Myocyte (in vitro differentiated cells): ENCODE measurements at places on chromosomes 16 and 17. TPM values are rescaled to one million over a fixed set of nuclear protein-coding genes. Genes with fewer than 3 reads are reported as not detected.
A peak's percentile ranks its signal among the peaks of the same experiment; 100 is the strongest.

CSH1 gene
- total RNA-seq, result not detected in 2 replicates

TTYH2 gene
- total RNA-seq, result 1.4 and 8.8 TPM in 2 replicates

DNA sequence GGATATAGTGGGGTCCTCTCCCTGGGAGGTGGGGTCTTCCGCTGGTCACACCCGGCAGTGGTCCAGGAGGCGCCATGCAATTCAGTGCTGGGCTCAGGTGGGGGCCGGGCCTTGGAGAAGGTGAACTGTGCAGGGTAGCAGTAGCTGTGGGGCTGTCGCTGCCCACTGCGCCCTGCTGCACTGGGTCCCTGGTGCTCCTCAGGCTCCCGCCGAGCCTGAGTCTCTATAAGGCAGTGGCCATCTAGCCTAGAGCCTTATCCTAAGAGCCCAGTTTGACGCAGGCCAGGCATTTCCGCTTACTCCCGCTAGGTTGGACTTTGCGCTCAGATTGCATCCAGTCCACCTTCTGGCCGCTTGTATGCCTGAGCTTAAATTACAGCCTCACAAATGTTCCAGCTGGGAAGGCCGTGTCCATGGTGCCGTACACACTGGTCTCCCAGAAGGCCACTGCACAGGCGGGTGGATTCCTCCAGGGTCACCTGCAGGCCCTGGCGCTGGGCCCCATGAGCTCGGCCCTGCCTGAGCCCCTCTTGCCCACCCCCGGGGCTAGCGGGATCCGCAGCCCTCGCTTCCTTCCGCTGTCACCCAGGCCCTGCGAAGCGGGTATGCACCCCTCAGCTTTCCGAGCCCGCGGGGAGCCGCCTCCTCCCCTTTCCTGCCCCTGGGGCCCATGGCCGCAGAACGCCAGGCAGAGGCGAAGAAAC lies 1762.2 kb downstream of the TP53TG3F start:
- no peak for DNase-seq

DNA sequence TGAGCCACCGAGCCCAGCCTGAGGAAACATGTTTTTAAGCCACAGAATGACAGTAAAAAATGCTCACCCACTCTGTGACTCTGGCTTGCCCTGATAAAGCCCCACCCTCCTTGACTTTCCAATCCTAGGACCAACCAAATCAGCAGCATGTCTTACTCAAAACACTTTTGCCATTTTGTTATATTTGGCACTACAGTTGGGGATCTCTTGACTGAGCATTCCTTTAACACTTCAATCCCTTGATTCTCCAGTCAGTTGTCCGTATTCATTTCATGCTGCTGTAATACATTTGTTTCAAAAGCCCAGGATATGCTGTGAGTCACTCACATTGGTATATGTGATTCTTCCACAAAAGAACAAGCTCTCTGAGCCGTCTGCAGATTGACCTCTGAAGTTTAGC lies 8.2 kb downstream of the MYH3 start:
- peak; percentile 74 for DNase-seq

- DNase-seq, result peak; percentile 78
Measured at GRCh38 chr17:17305281-17305801, 2.2 kb downstream of the NT5M start.

TSR1 gene
- 56.9 and 60.3 TPM in 2 replicates for total RNA-seq

CSHL1 gene
- total RNA-seq, result not detected in 2 replicates

MAP2K6 gene
- 0.16 and 0.26 TPM in 2 replicates for total RNA-seq

DNA sequence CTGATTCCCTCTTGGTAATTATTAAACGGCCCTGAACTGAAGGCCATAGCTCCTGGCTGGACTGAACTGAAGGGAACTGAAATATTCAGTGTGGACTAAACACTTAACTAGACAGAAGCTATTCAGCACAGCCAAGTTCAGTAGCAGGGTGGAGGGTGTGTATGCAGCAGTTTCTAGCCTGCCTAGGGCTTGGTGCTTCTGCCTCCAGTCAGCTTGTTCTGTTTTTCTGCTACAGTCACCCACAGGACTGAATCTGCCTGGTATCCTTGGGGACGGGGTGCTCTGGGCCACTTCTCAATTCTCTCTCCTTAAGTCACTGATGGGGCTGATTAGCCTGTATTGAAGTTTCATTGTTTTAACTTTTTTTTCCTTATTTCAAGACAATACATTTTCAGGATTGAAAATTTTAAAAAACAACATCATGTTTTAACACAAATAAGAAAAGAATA lies 77.1 kb downstream of the WWP2 start:
- peak; percentile 51 for DNase-seq

GRCh38 chr16:951660-952301 lies 19.0 kb downstream of the LMF1 start:
- no peak for DNase-seq

HS3ST6 gene
- total RNA-seq, result not detected in 2 replicates

- DNase-seq, result no peak
Measured at GRCh38 chr17:29682054-29682453, 59.3 kb upstream of the CORO6 start.

DNA sequence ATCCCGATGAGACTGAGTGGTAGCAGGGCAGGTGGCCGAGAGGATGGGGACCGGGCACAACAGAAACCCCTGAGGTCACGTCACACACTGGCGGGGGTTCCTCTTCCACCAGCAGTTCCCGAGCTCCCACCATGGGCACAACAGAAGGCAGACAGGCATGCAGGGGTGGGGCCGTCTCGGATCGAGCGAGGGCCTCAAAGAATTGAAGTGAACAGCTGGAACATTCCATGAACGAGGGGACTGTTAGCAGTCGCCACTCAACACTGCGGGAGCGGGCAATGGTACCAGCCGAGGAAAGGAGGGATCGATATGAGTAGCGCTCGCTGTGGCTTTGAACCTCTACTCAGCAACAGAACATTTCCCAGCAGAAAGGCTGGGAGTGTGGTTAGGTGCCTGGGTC lies 5.3 kb downstream of the CEP131 start:
- peak; percentile 39 for DNase-seq

CDRT4 gene
- total RNA-seq, result 0.52 and 3.4 TPM in 2 replicates

GRCh38 chr17:62792447-62792800 lies 15.7 kb downstream of the MARCHF10 start:
- DNase-seq, result no peak

ATXN7L3 gene
- 55.4 and 60.5 TPM in 2 replicates for total RNA-seq

TBX21 gene
- not detected in 2 replicates for total RNA-seq

NGFR gene
- total RNA-seq, result 44.7 and 113 TPM in 2 replicates

PIK3R5 gene
- total RNA-seq, result not detected in 2 replicates

GRCh38 chr17:35744830-35745229 lies 8.2 kb downstream of the GAS2L2 start:
- no peak for DNase-seq

GAN gene
- total RNA-seq, result 10.3 and 12.0 TPM in 2 replicates

IL17C gene
- total RNA-seq, result not detected in 2 replicates

- no peak for DNase-seq
Measured at GRCh38 chr17:80804466-80804865, 187.2 kb upstream of the CHMP6 start.

GRCh38 chr16:59740858-59741257 lies 1006.7 kb upstream of the GOT2 start:
- peak; percentile 27 for DNase-seq

GRCh38 chr17:34769899-34770298 lies 190.5 kb downstream of the TMEM132E start:
- no peak for DNase-seq

DNA sequence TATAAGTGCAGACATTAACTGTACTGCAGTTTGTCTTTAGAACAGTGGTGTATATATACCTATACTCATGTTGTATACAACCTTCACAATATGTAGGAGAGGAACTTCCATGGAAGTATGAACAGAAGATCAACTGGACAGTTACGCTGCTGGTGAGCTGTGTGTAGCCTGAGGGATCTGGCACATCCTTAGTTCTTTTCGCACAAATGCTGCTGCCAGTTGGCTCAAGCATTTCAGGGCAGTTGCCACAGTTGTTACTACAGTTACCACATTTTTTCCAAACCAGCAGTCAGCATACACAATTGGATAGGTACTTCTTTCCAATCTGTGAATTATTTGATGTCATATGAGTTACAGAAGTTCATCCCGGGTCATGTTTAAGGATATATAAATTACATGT lies 539.6 kb upstream of the HSBP1 start:
- peak; percentile 22 for DNase-seq

WNT9B gene
- not detected in 2 replicates for total RNA-seq

DNA sequence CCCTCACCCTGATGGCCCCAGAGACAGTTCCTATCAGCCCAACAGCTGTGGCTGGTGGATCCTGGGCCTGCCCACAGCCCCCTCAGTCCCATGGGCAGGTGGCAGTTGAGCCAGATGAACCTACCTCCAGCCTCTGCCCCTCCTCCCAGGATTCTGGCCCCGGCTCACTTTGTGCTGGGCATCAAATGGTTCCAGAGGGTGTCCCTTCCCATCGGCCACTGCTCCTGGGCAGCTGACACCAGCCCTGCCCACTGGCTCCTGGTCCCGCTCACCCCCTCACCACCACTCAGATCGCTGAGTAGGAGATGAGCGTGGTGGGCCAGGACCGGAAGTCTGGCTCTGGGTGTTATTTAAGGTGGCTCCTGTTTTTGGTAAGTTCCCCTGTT lies 2.0 kb downstream of the TTYH2 start:
- DNase-seq, result no peak

DNA sequence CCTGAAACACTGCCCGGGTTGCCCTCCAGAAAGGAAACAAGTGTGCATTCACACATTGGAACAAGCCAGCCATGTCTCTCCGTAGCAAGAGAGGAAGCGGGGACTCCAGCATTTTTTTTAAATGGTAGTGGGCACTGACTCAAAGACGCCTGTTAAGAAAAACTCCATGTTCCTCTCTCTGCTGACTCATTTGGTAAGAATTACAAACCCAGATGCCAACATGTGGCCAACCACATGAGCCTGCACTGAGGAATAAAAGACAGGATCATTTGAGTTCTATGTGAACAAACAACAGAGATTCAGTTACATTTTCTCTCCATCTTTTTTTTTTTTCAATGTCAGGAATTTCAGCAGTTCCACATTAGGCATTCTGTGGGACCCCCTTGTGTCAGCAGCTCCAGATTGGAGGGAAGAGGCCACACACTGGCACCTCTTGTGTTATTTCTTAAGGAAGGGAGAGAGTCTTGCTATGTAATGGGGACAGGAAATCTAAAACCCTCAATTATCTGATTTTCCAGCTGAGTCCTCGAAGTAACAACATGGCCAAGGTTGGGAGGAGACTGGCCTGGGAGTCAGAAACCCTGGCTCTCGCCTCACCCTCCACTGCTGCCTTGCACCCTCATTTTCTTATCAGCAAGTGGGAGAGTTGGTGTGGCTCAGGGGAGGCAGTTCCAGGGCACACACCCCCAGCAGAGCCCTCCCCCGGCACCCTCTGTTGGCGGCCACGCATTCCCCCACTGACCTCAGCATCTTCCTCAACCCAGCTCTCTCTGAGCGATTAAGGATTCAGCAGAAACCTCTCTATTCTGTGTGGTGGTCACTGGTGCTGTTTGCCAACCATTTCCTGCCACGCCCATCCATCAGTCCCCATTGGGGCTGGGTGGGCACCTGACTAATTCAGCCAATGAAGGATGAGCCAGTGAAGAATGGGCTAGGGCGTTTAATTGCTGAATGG lies 173.0 kb downstream of the FOXL1 start:
- DNase-seq, result peak; percentile 84

DNA sequence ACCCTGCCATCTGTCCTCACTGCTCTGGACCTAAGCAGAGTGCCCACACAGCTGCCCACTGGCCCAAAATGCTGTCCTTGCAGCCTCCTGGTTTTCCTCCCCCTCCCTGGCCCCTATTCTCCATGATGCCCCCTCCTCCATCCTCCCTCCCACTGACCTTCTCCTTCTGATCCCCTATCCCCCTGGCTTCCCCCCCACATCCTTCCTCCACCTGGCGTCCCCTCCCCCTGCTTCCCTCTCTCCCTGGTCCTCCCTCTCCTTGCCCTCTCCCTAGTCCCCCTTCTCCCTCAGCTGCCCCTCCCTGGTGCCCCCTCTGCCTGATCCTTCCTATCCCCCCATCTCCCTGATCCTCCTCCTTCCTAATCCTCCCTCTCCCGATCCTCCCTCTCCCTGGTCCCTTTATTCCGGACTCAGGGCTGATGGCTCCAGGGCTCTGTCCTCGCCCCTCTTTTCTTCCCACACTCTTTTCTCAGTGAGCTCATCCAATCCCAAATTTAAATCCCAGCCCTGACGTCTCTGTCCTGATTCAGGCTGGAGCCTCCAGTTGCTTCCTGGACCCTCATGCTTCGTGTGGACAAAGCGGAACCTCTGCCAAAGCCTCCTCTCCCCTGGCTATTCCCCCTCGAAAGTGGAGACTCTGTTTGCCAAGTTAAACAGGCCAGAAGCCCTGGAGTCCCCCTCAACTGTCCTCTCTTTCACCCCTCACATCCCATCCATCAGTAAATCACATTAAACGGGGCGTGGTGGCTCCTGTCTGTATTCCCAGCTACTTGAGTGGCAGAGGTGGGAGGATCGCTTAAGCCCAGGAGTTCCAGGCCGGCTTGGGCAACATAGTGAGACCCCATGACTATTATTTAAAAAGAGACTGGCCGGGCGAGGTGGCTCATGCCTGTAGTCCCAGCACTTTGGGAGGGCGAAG lies 18.1 kb upstream of the RHBDF2 start:
- DNase-seq, result no peak

MIEN1 gene
- total RNA-seq, result 47.9 and 55.2 TPM in 2 replicates

DHRS7C gene
- 0.16 TPM in 1 of 2 replicates, not detected in the other for total RNA-seq

DNA sequence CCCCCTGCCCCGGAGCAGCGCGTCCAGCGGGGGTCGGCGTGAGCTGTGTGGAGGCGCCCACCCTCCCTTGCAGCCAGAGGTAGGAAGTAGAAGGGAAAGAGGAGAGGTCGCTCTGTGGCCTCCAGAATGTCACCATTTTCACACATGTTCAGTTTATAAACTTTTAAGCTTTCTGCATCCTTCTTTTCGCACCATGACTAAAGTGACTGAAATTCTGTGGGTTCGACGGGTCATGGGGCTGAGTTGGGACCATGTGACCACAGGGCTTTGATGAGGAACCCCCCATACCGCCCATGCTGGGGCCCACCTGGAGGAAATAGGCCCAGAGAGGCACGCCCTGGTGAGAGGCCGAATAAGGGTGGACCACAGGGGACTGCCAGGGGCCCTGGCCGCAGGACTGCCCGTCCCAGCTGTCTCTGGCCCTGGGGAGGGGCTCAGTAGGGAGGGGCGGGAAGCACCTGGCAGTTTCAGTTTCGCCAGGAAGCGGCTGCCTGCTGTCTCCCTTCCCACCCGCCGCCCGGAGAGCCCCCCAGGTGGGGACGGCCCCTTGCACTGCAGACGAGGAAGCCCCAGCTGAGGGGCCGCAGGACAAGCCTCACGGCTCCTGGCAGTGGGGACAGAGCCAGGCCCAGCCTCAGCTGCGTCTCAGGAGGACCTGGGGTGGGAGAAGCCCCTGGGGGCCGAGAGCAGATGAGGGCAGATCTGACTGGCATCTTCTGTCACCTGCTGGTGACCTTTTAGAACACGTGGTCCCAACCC lies 9.0 kb downstream of the CBFA2T3 start:
- peak; percentile 38 for DNase-seq

GRCh38 chr17:3043737-3044365 lies 19.6 kb downstream of the OR1D5 start:
- DNase-seq, result no peak

SMIM22 gene
- not detected in 2 replicates for total RNA-seq

UBE2G1 gene
- 74.5 and 75.0 TPM in 2 replicates for total RNA-seq

GRCh38 chr17:8713878-8714277 lies 30.8 kb downstream of the CCDC42 start:
- DNase-seq, result no peak
